ENCODE measurements at places on chromosomes 16 and 17. TPM values are rescaled to one million over a fixed set of nuclear protein-coding genes. Genes with fewer than 3 reads are reported as not detected.
A peak's percentile ranks its signal among the peaks of the same experiment; 100 is the strongest.

Gene CES3
- 0.13 TPM for total RNA-seq

DNA sequence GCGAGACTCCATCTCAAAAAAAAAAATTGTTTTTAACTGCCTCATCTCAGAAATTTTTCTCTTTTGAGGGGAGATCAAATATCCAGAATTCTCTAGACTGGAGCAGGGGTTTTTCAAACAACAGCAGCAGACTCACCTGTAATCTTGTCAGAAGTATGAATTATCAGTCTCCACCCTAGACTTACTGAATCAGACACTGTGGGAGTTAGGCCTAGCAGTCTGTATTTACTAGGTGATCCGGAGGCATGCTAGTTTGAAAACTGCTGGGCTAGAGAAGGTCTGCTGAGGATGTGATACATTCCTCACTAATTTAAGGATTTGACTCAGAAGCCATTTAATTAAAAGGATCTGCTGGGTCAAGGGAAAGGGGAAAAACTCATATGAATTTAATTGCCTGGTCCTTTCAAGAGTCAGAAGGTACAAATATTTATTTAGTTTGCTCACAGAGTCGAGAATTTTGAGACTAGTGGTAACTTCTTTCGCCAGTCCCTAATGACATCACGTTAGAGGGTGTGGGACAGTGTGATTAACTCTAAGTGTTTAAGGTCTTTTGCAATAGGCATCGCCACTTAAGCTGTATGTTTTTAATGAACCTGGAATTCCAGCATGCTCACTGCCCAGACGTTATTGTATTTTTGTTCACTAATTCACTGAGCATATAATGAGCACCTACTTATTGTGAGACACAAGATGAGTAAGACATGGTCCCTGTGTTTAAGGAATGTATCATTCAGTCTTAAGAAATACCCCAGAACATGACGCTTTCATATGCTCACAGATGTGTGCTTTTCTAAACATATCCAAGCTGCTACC lies 14.2 kb downstream of the ATP6V0A1 start:
- ATAC-seq = peak; percentile 44

Gene KRTAP2-1
- total RNA-seq = not detected

Gene JPH3
- 1.1 TPM for total RNA-seq

DNA sequence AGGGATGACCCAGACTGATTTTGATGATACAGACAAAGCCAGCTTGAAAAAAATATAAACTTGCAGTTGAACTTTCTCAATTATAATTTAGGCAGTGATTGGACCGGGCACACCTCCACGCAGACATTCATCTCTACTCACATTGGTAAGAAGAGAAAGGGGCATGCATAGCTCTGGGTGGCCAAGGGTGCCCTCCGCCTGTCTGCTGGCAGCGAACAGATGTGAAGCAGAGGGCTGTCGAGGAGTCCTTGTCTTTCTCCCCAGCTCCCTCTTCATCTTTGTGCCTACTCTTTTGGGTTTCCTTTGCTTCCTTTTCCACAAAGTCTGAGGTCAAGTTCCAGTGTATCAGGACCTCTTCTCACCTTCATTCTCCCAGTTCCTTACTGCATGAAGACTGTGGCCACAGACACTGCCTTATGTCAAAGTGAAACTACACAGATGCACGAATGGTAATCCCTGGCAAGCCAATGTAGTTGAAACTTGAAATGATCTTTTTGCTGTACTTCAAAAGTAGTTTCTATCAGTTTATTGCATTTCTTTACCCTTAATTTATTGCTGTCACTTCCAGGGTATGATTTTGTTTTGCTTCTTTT lies 343.7 kb upstream of the SOX9 start:
- no peak for ATAC-seq

Gene SLC38A8
- total RNA-seq = not detected

Gene C17orf50
- total RNA-seq = not detected

Gene KRT25
- total RNA-seq = not detected

DNA sequence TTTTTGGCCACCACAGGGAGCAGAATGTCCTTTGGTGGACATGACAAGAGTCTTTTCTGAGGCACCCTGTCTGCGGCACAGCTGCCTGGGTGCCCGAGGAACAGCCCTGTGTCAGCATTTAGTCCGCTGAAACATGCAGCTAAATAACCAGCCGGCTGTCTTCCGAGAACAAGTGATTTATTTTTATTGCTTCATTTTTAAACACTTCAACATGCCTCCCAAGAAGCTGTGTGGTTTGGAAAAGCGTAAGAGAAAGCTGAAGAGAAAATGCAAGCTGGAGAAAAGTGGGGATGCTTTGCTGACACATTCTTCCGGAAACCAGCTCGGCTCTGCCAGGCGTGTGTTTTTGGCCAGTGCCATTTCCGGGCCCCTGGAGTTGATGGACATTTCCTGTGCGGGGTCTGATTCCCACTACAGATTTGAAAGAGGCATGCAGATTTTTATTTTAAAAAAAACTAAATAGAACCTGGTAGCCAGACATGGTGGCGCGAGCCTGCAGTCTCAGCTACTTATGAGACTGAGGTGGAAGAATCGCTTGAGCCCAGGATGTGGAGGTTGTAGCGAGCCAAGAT lies 94.7 kb downstream of the SEC14L1 start:
- ATAC-seq = peak; percentile 74

DNA sequence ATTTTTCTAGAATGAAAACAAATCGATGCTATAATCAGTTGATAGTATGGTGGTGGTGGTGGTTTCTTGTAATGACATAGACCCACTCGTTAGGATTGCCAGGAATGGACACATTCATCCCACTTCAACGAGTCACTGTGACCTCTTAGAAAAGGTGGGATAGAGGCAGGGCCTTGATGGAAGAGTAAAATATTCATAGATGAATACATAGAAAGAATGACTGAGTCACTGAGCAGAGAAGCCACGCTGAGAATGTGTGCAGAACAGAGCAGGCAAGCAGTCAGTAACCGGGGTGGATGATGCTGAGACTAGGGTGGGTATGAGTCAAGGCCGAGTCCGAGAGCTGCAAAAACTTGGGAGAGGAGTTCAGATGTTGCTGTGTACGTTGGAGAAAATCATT lies 129.9 kb downstream of the PITPNC1 start:
- ATAC-seq = no peak

DNA sequence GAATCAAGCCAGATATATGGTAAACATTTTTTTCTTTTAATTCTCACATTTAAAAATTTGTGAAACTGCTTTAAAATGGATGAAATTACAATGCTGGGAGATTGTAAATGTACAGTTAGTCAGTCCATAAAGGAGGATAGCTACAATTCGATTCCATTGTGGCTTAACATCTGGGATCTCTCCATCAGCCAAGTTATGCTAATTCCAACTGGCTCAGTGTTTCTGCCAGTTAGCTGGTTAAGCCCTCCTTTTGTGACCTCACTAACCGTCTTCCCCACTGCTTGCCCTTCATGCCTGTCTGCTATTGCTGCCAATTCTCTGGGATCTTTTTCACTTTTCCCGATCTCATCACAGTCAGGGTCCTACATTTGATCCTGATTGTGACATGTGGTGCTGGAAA lies 1347.6 kb downstream of the CDH11 start:
- no peak for ATAC-seq

Gene CSNK2A2
- 54.4 TPM for total RNA-seq

DNA sequence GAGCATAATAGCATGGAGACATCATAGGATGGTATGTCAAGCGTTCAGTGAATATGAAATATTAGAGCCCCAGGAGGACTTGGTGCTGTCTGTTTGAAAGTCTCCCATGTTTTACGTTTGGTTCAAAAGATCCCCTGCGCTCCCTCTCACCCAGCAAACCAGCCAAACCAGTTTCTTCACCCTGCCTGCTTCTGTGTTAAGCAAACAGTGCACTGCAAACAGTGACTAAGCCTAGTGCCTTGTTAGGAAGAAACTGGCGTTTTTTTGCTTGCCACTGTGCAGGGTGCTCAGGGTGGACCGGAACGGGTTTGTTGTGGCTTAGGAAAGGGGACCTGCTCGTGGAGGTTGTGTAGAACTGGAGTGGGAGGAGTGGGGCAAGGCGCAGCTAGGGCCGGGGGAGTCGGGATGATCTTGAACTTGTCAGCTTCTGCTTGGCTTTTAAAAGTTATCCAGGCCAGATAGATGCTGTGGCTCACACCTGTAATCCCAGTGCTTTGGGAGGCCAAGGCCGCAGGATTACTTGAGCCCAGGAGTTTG lies 7.7 kb downstream of the CDH1 start:
- no peak for ATAC-seq

Gene HCRT
- total RNA-seq = not detected

Gene XYLT1
- 24.6 TPM for total RNA-seq

DNA sequence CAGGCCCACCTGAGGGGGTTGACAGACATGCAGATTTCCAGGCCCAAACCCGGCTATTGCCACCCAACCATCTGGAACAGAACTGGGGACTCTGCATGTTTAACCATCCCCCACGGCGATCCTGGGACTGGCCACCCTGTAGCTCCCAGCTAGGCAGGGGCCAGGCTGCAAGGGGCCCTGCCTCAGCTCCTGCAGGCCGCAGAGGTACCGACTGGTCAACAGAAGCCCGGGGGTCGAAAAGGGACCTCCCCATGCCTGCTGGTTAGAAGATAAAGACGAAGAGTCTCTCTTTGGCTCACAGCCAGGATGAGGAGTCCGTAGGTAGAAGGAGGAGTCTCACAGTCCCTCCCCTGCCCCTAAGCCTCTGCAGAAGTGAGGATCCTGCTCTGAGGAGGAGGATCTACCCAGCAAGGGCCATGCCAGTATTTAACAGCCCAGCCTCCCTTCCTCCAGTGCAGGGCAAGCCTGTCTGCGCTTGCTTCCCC lies 223.4 kb upstream of the TNRC6C start:
- ATAC-seq = peak; percentile 15

DNA sequence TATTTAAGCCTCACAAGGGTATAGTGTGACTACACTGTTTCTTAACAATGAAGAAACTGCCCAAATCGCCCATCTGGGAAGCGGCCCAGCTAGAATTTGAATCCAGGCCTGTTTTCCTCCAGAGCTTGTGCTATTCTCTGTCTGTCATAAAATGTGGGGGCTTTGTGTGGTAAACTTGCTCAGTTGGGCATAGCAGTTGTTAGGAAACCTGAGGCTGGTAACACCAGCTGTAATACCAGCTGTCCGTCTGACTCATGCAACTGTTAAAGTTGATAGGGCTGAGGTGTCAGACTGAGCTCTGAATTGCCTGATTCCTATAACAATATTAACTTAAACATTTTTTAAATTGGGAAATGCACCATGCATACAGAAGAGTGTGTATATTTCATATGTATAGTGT lies 9.3 kb downstream of the NOD2 start:
- ATAC-seq = no peak

GRCh38 chr16:30786936-30787612 lies at the start of gene ZNF629:
ZNF629 (minus strand) TSS chr16:30787205; CDS start chr16:30784482, 2,723 bp downstream.
- ATAC-seq = peak; percentile 88

DNA sequence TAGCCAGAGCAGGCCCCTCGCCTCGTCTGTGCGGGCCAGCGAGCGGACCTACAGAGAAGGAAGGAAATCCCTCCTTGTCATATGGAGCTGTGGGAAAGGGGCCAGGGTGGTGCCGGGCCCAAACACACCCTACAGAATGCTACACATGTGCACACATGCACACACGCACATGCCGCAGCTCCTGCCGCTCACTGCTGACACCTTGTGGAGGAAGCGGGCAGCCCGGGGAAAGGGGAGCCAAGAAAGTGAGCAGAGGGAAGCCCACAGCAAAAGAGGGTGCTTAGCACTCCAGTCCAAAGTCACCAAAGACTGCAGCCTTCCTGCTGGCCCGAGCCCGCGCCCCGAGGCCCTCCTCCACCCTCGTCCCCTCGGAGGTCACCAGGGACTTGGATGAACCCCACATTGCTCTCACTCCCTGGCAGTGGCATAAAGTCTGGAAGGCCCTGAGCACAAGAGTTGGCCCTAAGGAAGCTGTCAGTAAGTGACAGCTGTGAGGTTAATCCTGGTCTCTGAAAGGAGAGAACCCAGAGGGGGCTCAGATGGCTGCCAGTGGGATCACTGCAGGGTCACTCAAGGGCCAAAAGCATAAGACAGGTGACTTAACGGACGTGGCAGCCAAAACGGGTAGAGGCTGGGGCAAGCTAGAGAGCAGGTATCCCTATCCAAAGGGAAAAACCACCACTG lies 68.2 kb downstream of the MYO18A start:
- ATAC-seq = peak; percentile 63

GRCh38 chr17:78368348-78368747 lies 8.5 kb upstream of the SOCS3 start:
- ATAC-seq = no peak

GRCh38 chr17:56038131-56038530 lies 115.1 kb upstream of the ANKFN1 start:
- no peak for ATAC-seq

- ATAC-seq = no peak
Measured at GRCh38 chr17:78348055-78348770, 11.7 kb downstream of the SOCS3 start.

- ATAC-seq = no peak
Measured at GRCh38 chr17:37176723-37177122, 199.1 kb upstream of the C17orf78 start.

DNA sequence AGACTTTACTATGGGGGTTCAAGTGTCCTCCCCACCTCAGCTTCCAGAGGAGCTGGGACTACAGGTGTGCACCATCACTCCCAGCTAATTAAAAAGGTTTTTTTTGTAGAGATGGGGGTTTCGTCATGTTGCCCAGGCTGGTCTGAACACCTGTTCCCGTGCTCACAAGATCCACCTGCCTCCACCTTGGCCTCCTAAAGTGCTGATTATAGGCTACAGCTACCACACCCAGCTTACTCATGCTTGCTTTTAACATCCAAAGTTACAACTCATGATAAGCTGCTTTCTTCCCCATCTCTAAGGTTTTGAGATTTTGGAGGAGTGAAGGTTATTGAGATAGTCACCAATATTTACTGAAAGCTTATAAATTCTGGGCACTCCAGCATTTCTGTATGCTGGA lies 2.6 kb downstream of the NUP88 start:
- ATAC-seq = no peak

Gene DRC7
- not detected for total RNA-seq

DNA sequence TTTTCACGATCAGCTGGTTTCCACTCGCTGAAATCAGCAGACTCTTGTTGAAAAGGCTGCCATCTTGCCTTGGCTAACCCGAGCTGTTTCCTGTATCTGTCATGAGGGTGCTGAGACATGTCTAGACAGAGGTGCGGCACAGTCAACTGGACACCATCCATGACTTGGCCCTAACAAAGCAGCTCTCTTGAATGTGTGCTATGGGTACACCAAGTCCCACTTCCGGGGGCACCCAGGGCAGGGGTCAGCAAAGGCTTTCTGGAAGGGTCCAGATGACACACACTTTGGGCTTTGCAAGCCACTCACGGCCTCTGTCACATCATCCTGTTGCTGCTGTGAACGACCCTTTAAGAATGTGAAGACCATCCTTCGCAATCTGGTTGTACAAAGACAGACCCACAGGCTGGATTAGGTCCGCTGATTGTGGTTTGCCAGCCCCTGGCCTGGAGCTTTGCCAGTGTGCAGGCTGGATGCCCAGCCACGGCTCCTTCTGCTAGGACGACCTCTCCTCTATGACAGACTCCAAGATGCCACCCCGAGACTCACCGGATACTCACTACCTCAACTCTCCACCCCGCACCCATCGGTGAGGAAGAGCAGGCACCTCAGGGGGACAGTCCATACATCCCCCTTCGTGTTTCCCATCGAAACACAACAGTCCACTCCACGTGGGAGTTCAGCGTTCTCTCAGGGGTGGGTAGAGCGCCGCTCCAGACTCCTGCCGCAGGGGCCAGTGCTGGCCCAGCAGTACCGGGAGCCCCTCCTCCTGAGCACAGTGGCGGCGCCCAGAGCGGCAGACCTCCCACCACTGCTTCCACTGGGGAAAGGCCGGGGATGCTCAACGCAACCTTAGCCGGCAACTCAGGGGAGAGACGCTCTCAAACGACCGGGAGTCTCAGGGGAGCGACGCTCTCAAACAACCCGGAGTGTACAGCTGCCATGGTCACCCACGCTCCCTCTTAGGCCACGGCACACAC lies 123.5 kb downstream of the ANKRD11 start:
- ATAC-seq = no peak
